ENCODE measurements at places on chromosomes 4 and X.

GRCh38 chrX:109732017-109732801, 848 bp downstream of the ACSL4 start:
- no peak for DNase-seq

DNA sequence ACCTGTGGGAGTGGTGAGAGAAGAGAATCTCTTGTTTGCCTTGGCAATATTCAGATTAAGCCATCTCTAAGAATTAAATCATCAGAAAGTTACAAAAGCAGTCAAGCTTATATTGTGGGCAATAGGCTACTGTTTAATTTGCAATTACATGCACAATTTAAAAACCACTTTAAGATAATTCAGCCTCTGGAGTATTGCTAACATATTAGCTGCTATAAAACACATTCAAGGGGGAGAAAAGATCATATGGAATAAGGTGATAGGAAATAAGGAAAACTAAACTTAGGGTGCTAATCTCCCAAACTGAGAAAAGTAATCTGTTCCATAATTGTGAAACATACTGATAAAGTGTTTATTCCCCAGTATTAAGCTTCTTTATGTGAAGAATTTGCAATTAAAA, 103.9 kb downstream of the ARAP2 start:
- DNase-seq = no peak

GRCh38 chrX:7647831-7648230, 195.1 kb upstream of the VCX start:
- DNase-seq = no peak

GRCh38 chr4:88821522-88821921, 123.9 kb upstream of the NAP1L5 start:
- no peak for DNase-seq

DNA sequence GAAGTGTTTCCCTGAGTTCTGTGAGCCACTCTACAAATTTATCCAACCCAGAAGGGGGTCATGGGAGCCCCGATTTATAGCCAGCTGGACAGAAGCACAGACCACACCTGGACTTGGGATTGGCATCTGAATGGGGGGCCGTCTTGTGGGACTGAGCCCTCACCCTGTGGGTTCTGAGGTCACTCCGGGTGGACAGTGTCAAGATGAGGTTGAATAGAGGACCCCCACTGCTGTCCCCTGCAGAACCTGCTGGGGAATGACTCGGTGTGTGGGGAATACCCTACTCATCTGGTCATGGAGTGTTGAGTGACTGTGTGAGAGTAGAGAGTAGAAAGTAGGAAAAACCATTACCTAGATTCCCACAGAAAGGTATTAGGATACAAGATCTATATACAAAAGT, 67.5 kb downstream of the ZFYVE28 start:
- peak; percentile 29 for DNase-seq

- DNase-seq = no peak
These were observed 20.5 kb upstream of the OPN1LW start for GRCh38 chrX:154123241-154124219.

Measured in kidney (tissue), 22 donors.